ENCODE measurements at places on chromosomes 1 and 21.

- no peak for DNase-seq
These were observed 64.1 kb downstream of the ACTL8 start for GRCh38 chr1:17819129-17819802.

DNA sequence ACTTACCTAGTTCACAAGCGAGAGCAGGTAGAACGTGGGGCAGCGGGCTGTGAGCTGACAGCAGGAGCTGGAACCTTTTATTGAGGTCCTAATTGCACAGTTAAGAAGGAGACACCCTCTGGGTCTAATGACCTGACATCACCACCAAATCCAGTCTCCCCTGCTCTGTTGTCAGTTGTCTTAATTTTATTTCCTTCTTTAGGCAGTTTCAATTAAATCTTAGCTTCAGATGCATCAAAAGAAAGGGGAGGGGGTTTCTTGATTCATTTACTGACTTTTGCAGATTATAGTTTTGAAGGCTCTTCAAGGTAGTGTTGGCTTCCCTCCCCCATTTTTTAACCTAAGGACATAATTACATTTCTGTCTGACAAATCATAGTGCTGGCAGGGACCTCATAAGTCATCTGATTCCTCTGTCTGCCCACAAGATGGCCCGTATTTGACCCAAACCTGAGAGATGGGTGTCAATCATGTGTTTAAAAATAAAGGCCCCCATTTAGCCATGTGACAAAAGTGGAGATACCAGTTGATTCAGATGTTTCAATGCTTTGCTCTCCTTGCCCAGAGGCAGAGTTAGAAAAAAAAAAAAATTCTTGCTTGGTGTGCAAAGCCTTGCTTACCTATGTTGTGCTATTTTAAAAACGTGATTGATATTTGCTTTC lies at the start of gene TCHHL1:
Gene TCHHL1, minus strand, starts transcription at position 51 of the 661 bp plus-strand sequence. CDS start 921 bp downstream, outside the sequence.
- no peak for DNase-seq

DNA sequence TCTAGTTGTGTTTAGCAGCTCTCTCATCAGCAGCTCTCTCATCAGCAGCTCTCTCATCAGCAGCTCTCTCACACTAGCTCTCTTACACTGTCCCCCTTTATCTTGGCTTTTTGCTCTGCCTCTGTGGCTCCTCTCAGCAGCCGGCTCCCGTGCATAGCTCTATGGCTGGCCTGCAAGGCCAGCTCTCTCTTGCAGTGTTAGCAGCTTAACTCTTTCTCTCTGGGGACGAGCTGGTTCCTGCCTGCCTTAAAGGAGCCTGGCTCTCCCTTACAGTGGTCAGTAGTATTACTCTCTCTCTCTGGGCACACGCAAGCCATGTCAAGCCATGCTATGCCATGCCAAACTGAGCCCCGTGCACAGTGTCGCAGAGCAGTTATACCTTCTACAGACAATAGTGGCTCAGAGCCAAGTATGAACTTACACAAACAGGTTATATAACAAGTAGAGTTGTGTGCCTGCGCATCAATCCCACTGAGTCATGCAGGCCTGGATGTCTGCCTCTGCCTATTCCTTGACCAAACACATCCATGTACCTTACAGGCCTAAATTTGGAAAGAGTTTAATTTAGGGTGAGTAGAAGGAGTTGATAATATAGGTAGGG lies 295.9 kb downstream of the TPR start:
- DNase-seq, result no peak

- no peak for DNase-seq
These were observed 3.9 kb downstream of the HES4 start for GRCh38 chr1:995665-996633.

- no peak for DNase-seq
These were observed 1.4 kb upstream of the SLC5A9 start for GRCh38 chr1:48221122-48221521.
